ENCODE measurements at places on chromosomes 6 and 20.

- DNase-seq = no peak
These were observed 575 bp upstream of the CNR1 start for GRCh38 chr6:88166493-88167351.

GRCh38 chr6:37479266-37479854 lies 20.3 kb downstream of the CCDC167 start:
- no peak for DNase-seq

GRCh38 chr6:17393892-17394631 lies 667 bp downstream of the CAP2 start:
- no peak for DNase-seq

DNA sequence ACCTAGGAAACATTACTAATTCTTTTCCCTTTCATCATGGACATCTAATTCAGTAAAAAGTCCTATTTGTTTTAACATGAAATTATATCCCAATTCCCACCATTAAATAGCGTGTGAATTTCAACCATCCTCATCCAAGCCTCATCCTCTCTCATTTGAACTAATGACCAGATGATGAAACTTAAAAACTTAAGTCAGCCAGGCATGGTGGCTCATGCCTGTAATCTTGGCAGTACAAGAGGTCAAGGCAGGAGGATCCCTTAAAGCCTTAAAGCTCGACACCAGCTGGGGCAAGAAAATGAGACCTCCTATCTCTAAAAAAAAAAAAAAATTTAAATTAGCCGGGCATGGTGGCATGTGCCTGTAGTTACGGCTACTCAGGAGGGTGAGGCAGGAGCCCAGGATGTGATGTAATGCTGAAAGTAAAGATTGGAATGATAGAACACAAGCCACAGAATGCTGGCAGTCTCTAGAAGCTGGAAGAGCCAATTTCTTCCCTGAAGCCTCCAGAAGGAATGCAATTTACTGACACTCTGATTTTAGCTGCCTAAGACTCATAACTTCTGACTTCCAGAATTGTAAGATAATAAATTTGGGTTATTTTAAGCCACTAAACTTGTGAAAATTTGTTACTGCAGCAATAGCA lies 27.1 kb upstream of the HAO1 start:
- DNase-seq = peak; percentile 42

- no peak for DNase-seq
These were observed 169.5 kb upstream of the SNX9 start for GRCh38 chr6:157653521-157653920.

DNA sequence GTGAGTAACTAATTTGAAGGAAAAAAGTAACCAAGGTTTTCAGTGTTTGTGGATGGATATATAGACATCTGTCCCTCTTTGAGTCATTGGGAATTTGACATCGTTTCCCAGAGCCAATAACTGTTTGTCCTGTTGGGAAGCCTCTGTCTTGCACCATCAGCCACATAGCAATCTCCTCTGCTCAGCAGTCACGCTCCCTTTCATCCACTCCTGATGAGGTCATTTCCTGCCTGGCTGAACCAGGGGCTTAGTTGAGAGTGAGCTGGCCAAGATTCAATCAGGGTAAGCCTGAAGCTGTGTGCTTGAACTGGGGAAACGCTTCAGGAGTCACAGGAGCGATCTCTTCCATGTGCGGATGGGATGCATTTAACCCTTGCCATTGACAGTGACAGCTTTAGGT lies 121.5 kb upstream of the FOXQ1 start:
- DNase-seq = peak; percentile 82

GRCh38 chr6:3808199-3808598 lies 41.0 kb upstream of the FAM50B start:
- no peak for DNase-seq

DNA sequence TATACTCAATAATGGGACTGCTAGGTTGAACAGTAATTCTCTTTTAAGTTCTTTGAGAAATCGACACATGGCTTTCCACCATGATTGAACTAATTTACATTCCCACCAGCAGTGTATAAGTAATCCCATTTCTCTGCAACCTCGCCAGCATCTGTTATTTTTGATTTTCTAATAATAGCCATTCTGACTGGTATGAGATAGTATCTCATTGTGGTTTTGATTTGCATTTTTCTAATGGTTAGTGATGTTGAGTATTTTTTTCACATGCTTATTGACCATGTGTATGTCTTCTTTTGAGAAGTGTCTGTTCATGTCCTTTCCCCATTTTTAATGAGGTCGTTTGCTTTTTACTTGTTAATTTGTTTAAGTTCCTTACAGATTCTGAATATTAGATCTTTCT lies 66.5 kb downstream of the STK4 start:
- DNase-seq = no peak

DNA sequence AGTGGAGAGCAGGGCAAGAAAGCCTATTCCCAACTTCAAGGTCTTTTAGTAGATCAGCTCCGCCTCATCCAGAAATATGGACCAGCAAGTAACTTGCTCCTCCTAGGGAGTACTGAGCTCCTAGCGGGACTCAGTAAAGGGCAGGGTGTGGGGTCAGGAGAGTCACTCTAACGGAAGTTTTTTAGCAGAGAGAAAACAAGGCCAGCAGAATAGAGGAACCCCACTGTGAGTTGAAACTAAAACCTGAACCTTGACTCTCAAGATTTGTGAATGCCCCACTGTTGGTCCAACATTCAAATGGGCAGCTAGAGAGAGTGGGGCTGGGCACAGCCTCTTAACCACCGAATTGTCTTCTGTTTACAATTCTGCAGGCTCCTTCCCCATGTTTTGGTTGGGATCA lies 244.8 kb downstream of the FARS2 start:
- no peak for DNase-seq
